Immature natural killer cell (primary cell): ENCODE measurements at places on chromosomes 1 and 21.

GRCh38 chr1:19507516-19507915, 22.2 kb upstream of the CAPZB start:
- DNase-seq, result no peak

- DNase-seq, result no peak
These were observed 162.9 kb upstream of the HP1BP3 start for GRCh38 chr1:20949871-20950590.

DNA sequence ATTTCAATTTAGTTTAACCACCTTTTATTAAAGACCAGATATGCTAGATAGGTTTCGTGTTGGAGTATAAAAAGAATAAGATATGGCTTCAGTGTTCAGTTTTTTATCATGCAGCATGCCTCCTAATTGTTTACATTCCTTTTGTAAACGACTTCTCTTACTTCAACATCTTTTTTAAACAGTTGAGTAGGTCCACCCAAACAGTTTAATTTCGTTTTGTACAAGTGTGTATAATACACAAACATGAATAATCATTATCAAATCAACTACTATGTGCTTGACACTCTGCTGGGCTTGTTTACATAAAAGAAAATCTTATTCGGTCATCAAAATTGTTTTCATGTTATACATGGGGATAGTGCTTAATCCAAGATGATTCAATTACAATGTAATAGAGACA, 906.3 kb upstream of the ADGRL4 start:
- DNase-seq, result no peak

DNA sequence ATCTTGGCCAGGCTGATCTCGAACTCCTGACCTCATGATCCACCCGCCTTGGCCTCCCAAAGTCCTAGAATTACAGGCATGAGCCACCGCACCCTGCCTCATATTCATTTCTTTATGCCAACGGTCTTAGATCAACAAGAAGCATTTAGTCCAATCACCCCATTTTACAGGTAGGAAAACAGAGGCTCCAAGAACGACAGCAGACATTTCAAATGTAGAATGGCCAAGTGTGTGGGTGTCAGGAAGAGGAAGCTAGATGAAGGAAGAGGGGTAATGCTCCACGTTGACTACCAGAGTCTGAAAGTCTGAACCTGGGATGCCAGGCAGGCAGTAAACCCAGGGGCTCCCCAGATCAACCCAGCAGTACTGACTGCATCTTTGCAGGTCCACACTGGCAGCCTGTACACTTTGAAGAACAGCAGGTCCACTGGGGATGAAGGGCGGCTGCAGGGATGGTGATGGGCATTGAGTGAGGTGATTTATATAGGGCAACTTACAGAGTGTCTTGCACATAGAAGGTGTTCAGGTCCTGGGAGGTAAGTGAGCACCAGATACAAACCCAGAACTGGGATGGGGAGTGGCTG, 120.2 kb downstream of the EPHB2 start:
- no peak for DNase-seq

GRCh38 chr1:13701271-13701640, 1.3 kb downstream of the PRDM2 start:
- no peak for DNase-seq

- DNase-seq, result no peak
These were observed 279.1 kb downstream of the DNM3 start for GRCh38 chr1:172120381-172120780.

- no peak for DNase-seq
These were observed 123.4 kb downstream of the SIK1 start for GRCh38 chr21:43303275-43304178.

DNA sequence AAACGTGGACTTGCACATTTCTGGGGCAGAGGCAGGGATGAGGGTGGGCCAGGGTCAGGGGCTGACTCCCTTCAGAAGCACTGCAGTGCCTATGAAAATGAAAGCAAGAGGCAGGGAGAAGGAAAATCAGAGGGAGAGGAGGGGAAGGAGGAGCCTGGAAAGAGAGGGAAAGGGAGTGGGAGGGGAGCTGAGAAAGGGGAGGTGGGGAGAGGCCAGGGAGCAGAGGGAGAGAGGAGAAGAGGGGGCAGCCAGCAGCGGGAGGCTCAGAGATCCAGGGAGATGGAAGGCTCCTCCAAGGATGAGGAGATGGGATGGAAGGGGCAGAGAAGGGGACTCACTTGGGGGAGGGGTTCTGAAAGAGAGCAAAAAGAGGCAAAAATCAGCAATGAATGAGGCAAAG, 96.3 kb upstream of the KLHDC7A start:
- DNase-seq, result no peak

DNA sequence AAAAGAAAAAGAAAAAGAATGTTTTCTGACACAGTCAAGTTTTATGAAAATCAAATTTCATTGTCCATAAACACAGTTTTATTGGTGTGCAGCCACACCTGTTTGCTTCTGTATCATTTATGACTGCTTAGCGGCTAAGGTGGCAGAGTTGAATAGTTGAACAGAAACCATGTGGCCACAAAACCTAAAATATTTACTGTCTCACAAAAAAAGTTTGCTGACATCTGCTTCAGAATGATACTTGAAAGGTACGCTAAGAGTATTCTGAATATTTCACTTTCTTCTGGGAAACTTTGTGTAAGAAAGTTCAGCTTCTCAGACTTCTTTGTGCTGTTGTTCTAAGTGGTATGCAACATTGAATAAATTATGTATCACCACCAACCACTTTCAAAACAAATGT, 6.2 kb downstream of the KCNK1 start:
- DNase-seq, result no peak

- no peak for DNase-seq
These were observed 42.9 kb downstream of the ERG start for GRCh38 chr21:38455403-38455802.

- DNase-seq, result no peak
These were observed 421.4 kb upstream of the RUNX1 start for GRCh38 chr21:35470522-35470921.

DNA sequence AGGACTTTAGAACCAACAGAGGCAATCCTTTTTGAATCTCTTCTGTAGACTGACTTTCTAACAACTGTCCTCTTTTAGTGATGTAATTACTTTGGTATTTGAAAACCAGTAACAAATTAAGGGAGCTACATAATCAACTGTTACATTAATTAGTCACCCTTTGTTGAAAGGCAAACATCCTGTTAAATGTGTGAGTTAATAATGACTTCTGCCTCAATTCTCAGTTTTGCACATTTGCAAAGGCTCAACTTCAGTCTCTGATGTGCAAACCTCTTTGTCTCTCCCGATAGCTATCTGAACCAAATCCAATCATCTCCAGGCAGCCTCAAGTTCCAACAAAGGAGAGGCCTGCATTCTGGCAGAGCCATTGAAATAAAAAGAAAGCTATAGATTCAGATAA, 135.4 kb upstream of the C8B start:
- DNase-seq, result no peak

- peak; percentile 31 for DNase-seq
These were observed 22.8 kb downstream of the LHX4 start for GRCh38 chr1:180252638-180253536.

DNA sequence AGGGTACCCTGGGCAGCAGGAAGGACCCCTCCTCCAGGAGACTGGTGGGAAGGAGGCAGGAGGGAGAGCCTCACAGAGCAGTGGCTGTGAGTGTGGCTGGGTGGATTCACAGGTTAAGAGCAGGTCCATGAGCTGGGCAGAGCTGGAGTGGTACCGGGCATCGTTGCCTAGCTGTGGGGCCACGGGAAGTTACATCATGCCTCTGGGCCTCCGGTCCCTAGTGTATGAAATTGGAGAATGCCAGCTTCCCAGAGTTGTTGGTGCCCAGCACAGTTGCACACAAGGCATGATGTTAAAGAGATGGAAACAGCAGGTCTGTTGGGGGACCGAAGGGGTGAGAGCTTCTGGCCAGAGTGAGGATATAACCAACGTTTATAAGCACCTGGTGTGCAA, 18.5 kb downstream of the FOXO6 start:
- DNase-seq, result no peak

DNA sequence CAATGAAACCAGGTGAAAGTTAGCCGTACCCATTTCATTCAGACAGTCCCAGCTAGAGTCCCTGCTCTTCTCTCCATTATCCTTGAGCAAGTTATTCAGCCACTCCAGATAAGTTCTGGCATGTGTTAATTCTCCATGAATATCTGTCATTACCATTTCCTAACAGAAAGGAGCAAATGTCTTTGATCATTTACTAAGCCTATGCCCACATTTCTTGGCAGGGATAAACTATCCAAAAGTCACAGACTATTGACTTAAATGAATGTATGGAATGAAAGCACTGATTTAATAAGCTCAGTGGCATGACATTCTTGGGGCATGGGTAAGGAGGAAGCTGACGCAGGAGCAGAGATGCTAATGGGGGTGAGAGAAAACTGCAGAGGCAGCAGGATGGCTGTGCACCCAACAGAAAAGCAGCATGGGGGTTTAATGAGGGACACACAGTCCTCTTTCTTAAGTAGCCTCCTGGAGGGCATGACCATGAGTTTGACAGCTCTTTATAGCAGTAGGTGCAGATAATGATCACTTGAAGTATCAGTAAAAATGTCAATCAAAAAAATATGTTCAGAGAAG, 17.6 kb upstream of the DHCR24 start:
- DNase-seq, result no peak

DNA sequence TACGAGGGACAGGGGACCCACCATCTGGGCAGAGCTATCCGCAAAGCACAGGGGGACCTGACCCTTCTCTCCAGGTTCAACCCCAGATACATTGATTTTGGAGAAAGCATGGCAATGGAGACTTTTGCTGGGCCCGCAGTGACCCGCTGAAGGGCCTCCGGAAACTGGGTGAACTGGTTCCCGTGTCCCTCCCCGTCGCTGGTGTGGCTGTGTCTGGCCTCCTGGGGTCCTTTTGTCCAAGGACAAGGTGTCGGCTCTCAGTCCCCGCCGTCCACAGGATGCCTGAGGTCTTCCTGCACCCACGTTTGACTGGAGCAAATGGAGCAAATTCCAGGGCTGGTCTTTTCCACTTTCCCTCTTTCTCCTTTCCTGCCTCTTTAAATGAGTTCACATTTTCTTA, 176.3 kb downstream of the PRDM16 start:
- no peak for DNase-seq

GRCh38 chr1:90840352-90840751, 123.2 kb upstream of the BARHL2 start:
- DNase-seq, result no peak

GRCh38 chr1:38555594-38555993, 304.0 kb downstream of the RRAGC start:
- DNase-seq, result no peak

DNA sequence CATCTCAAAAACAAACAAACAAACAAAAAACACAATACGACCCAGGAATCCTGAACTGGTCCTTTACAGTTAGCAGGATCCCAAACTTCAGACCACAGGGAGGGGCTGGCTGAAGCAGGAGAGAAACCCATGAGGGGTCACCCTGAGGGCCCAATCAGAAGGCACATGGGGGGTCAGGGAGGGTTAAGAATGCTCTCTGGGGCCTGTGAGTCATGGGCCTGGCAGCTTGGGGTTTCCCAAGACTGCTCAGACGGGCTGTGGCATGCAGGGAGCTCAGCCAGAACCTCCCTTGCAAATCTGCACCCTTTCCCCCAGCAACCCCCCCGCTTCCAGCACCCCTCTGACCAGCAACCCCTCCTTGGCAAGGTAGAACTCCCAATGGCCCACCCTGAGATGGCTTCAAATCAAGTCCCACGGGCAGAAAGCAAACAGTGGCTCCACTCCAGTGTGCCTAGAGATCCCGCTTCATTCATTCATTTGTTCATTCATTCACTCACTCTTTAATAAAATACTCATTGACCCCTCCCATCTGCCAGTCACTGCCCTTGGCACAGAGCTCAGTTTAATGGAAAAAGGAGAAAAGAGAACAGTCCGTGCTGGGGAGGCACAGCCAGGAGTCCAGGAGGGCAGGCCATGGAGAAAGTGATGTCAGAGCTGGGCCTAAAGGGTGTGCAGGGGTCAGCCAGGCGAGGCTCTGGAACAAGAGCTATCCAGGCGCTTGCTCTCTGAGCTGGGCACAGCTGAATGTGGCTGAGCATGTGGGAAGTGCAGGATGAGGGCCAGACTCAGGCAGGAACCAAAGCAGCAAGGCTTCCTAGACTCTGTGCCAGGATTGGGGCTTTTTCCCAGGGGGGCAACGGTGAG, 8.2 kb downstream of the UQCRHL start:
- no peak for DNase-seq

DNA sequence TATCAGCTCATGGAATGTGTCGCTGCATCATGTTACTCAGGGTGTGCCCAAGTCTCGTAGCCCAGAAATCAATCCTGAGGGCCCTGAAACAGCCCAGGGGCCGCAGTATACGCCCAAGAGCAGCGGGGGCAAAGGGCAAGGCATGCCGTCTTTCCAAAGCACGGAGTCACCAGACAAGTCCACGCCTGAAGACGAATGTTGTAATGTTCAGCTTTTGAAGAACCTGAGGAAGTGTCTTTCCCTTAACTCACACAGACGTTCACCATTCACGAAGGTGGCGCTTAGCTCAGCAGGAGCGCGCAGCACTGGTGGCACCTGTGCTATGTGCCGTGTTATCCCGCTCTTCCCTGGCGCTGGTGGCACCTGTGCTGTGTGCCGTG, 18.8 kb upstream of the PWP2 start:
- DNase-seq, result no peak

- no peak for DNase-seq
These were observed 19.6 kb upstream of the TMEM54 start for GRCh38 chr1:32920833-32921232.

- no peak for DNase-seq
These were observed 15.4 kb upstream of the WASF2 start for GRCh38 chr1:27505420-27505680.

- DNase-seq, result no peak
These were observed 183.4 kb upstream of the PTBP2 start for GRCh38 chr1:96538111-96538641.

- DNase-seq, result no peak
These were observed 122.7 kb downstream of the GABPA start for GRCh38 chr21:25857308-25858074.

DNA sequence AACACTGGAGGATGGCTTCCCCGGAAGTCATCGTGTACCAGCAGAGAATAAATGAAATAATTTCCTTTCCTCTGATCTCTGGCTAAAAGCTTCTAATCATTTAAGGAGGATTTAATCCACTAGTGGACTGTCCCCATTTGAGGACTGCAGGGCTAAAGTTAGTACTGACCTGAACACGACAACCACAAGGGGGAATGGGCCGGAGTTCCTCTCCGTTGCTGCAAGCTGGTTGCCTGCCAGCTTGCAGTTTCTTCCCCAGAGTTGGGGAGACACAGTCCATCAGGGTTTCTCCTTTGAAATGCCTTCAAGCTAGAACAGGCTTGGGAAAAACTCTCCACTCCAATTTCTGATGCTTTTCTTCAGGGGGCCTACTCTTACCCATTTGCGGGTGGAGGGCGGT, 35.5 kb upstream of the NPL start:
- no peak for DNase-seq

GRCh38 chr1:110489973-110490542, 28.9 kb downstream of the KCNA10 start:
- DNase-seq, result no peak

- DNase-seq, result no peak
These were observed 114.7 kb downstream of the APP start for GRCh38 chr21:26055841-26056264.

DNA sequence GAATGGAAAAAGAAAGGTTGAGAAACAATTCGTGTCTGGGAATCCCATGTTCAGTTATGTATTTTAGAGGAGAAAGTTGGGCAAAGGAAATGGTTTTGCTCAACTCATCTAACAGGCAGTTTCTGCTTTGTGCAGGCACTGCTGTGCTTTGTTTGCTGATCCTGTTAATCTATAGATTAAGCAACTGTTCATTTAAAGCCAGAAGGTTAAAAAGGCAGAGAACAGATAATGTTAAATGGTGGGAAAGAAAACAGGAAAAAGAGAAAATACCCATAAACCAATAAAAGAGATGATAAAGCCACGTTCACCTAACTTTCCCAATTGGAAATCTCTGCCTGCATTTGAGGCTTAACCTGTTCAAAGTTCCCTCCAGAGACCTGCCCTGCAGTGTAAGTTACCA, 70.0 kb downstream of the APP start:
- no peak for DNase-seq
